ENCODE measurements at places on chromosomes 6 and 20.
A peak's percentile ranks its signal among the peaks of the same experiment; 100 is the strongest.

- DNase-seq = no peak
These were observed 47.6 kb upstream of the NOTCH4 start for GRCh38 chr6:32271429-32271828.

DNA sequence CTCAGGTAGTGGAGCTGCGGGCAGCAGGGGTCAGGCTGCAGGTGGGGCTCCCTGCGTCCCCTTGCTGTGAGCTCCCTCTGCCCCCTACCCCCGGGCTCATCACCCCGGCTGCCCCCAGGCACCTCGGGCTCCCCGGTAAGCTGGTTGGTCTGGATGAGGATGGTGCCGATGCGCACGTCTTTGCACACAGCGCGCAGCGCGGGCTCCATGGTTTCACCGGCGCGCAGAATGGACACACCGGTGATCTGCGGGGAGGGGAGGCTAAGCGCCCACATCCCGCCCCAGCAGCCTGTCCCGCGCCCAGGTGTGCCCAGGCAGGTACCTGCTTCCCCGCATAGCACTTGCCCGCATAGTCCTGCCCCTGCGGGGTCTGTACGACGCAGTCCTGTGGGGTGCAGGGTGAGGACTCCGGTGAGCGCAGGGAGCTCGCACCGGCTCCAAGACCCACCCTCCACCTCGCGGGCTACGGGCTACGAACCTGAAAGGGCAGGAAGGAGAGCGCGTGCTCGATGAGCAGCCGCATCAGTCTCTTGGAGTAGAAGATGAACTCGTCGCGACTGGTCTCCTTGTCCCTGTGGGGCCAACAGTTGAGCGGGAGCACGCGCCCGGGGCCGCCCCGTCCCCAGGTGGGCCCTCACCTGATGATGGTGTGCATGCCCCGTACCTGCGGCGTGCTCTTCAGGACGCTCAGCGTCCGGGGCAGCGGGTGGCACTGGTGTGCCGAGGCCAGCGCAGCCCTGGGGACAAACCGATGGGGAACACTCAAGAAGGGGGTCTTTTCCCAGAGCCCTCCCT is 15.5 kb downstream of the UCKL1 start:
- no peak for DNase-seq

DNA sequence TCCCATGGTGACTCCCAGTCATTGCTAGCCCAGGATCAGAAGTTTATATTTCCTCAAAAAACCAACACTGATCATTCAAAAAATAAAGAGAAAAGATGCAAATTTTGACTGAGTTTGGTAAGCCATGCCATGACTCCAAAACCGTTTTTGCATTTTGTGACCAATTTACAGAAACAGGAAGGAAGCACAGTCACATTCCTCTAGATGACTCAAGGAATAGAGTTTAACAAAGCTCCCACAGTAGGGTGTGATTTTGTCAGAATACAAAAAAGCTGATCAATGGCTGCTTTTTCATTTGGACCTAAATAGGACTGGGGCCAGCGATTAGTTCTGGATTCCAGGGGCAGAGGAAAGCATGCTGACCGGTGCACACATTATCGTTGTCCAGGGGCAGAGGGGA is 179.4 kb upstream of the AFDN start:
- DNase-seq = no peak

GRCh38 chr6:29620630-29621029 is 12.4 kb downstream of the GABBR1 start:
- no peak for DNase-seq

- DNase-seq = peak; percentile 96
These were observed 403.4 kb downstream of the GJA1 start for GRCh38 chr6:121838842-121839241.

DNA sequence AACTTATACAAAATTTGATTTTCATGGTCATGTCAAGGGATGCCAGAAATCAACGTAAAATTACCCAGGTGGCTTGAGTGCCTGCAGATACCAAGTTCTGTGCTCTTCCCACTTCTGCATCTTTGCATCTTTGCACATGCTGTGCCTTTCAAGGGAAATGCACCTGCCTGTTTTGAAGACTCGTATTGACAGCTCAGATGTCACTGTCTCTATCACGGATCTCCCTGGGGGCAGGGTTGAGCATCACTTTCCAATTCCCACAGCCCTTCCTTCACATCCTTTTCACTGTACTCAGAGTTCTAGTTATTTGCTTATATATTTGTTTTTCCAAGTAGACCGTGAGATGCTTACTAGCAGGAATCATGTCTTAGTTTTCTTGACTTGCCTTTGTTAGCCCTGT is 274.2 kb downstream of the CDH26 start:
- no peak for DNase-seq

- DNase-seq = peak; percentile 66
These were observed 15.0 kb downstream of the ADNP start for GRCh38 chr20:50916257-50916656.

DNA sequence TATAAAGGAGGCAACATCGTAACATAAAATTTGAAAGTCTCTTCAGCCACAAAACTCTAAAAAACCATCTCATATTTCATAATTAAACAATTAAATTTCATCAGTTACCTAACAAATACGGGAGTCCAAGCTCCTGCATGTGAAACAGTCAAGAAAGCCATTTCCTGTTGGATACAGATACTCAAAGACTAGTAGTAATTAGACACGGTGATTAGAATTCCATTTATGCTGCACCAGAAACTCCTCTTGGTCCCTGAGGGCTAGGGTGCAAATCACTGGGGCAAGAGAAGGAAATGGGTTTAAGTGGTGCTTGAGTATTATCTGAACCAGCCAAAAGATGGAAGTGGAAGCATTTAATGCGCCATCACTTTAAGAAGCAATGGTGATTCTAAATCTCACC is 27.4 kb downstream of the TRAM2 start:
- no peak for DNase-seq

- DNase-seq = peak; percentile 86
These were observed 83.2 kb upstream of the TAB2 start for GRCh38 chr6:149234051-149234962.

DNA sequence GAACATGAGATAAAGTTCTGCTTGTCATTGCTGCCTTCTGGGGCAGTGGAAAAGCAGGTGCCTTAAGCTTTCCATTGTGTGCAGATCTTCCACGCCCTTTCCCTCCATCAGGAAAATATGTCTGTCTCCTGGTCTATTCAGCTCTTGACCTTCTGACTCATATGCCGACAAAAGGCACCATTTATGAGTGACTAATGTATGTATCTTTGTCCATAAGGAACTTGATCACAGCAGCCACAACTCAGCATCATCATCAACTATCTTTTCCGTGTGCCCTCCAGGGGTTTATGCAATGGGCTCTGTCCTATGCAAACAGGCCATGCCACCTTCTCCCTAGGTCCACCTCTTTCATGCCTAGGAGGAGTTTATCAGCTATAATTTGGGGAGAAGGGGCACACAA is 102.7 kb upstream of the QKI start:
- peak; percentile 31 for DNase-seq

DNA sequence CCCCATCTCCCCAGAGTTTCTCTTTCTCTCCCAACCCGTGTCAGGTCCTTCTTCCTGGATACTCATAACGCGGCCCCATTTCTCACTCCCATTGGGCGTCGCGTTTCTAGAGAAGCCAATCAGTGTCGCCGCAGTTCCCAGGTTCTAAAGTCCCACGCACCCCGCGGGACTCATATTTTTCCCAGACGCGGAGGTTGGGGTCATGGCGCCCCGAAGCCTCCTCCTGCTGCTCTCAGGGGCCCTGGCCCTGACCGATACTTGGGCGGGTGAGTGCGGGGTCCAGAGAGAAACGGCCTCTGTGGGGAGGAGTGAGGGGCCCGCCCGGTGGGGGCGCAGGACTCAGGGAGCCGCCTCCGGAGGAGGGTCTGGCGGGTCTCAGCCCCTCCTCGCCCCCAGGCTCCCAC is at the start of gene HLA-F:
Gene HLA-F, plus strand, starts transcription at position 173 of the 404 bp plus-strand sequence. Its CDS starts 30 bp downstream, at position 203.
- peak; percentile 96 for DNase-seq

- DNase-seq = peak; percentile 95
These were observed 147.6 kb upstream of the FAM83B start for GRCh38 chr6:54698974-54699373.

GRCh38 chr6:111625461-111626391 is 20.0 kb upstream of the TRAF3IP2 start:
- DNase-seq = peak; percentile 53
